Omental fat pad (tissue), 4 donors: ENCODE measurements at places on chromosomes 2 and 18. TPM values are rescaled to one million over a fixed set of nuclear protein-coding genes. Genes with fewer than 3 reads are reported as not detected.

The DPY30 gene
- 43.3 TPM for total RNA-seq

The SMAD4 gene
- 104 TPM for total RNA-seq

The SEC11C gene
- total RNA-seq = 19.2 TPM

The ATP6V1B1 gene
- 7.1 TPM for total RNA-seq

The C2orf78 gene
- total RNA-seq = not detected

The POTEC gene
- total RNA-seq = not detected

The HRH4 gene
- not detected for total RNA-seq

The TXNDC2 gene
- total RNA-seq = not detected

The CABYR gene
- total RNA-seq = 2.5 TPM

The TSPYL6 gene
- total RNA-seq = not detected

The COX7A2L gene
- total RNA-seq = 108 TPM

The ALK gene
- 0.12 TPM for total RNA-seq

The CRYGC gene
- not detected for total RNA-seq

The CRYGD gene
- total RNA-seq = not detected

The SCYGR4 gene
- total RNA-seq = not detected

The SERPINB5 gene
- total RNA-seq = not detected

The FEZ2 gene
- total RNA-seq = 49.2 TPM

The CNRIP1 gene
- 51.4 TPM for total RNA-seq

The LMAN2L gene
- 10.7 TPM for total RNA-seq

The KYNU gene
- total RNA-seq = 3.8 TPM

The EGR4 gene
- total RNA-seq = not detected

The SPHKAP gene
- not detected for total RNA-seq

The ROCK2 gene
- 145 TPM for total RNA-seq

The SIX2 gene
- 11.8 TPM for total RNA-seq

The ALPG gene
- total RNA-seq = not detected

The CLEC4F gene
- total RNA-seq = not detected

The GBX2 gene
- total RNA-seq = not detected

The ANKRD23 gene
- total RNA-seq = 1.4 TPM

The CDH19 gene
- 0.56 TPM for total RNA-seq

The UGT1A8 gene
- not detected for total RNA-seq

The NABP1 gene
- 318 TPM for total RNA-seq

The ERCC3 gene
- 32.8 TPM for total RNA-seq

The CDH7 gene
- total RNA-seq = not detected

The GALNT14 gene
- 1.6 TPM for total RNA-seq

The SRD5A2 gene
- not detected for total RNA-seq

The KCNJ13 gene
- not detected for total RNA-seq

The DTNA gene
- 49.4 TPM for total RNA-seq

The LRP1B gene
- total RNA-seq = 4.6 TPM

The TMEFF2 gene
- not detected for total RNA-seq

The ABHD1 gene
- total RNA-seq = 0.50 TPM

The C2orf81 gene
- total RNA-seq = 0.82 TPM

The RGPD4 gene
- total RNA-seq = not detected

The CHRNG gene
- total RNA-seq = not detected
